ENCODE measurements at places on chromosomes 6 and 20.
A peak's percentile ranks its signal among the peaks of the same experiment; 100 is the strongest.

DNA sequence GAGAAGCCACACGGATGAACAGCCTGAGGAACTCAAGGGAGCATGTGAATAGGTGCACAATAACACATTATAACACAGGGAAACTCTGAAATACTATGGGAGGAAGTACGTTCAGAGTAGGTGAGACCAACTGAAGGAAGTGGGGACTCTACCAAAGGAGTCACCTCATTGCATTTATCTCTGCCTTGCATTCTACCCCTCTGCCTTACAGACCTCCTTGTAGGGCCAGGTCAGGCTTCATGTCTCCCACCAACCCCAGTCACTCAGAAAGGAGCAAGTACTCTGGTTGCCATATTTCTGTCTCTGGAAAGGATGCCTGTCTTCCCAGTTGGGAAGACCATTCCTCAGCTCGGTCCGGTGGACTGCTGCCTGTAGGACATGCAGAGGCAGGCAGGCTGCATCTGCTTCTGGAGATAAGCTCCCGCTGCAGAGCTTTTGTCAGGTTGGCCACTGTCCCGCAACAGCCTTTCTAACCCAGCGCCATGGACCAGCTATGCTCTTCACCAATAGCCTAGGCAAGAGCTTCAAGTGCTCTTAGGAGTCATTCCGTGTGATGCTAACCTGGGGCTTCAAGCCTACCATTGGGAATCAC lies 51.6 kb upstream of the ASIP start:
- no peak for DNase-seq

DNA sequence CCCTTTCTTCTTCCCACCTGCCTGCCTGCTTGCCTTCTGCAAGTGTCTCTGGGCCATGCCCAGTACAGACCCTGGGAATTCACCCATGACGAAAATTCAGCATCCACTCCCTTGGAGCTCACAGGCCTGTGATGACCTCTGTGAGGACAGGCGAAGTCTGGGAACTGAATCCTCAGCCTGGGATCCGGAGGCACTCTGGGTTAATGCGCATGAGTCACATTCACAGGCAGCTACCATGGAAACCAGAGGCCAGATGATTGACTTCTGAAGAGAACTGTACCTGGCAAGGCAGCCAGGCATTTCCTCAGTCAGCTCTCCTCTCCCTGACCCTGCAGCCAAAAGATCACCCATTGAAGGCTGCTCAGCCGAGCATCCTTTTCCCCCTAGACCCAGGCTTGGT lies 41.0 kb downstream of the SLC9A8 start:
- peak; percentile 58 for DNase-seq

DNA sequence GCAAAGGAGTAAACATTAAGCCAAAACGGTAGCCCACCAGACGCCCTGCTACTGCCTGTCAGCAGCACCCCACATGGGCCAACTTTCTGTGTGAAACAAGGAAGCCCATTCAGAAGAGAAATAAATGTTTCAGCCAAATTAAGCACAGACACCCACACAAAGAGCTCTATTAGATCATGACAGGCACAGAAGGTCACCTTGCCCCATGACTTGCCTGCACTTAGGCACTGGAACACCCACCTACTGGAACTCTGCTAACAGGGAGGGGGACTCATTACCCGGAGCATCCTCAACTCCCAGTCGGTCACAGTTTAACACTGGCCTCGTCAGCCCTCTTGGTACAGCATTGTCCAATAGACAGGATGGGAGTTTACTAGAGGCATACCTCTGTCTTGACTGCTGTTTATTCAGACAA lies 31.8 kb downstream of the GFOD1 start:
- DNase-seq = no peak

GRCh38 chr20:3172933-3173609 lies at the start of gene LZTS3:
Gene LZTS3 (minus strand): TSS chr20:3173549. CDS start chr20:3167163, 6,386 bp downstream.
- DNase-seq = peak; percentile 97

GRCh38 chr6:156720691-156721685 lies 56.2 kb upstream of the ARID1B start:
- peak; percentile 58 for DNase-seq

GRCh38 chr6:156250593-156250992 lies 526.6 kb upstream of the ARID1B start:
- no peak for DNase-seq

DNA sequence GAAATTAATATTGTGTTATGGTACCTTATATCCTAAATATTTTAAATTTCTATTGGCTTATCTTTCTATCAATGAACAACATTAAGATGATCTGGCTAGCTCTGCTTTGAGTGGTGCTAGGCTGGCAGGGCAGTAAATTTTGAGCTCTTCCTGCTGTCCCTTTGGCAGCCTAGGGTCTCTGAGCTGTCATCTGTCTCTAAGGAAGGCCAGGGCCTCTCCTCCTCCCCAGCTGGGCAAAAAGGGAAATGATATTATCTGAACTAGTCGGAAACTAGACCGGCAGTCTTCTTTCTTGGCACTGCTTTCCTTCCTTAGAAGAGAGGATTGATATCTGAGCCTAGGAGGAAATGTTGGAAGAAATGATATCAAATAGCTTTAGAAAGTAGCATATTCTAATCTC lies 176.7 kb upstream of the BTBD3 start:
- DNase-seq = no peak

DNA sequence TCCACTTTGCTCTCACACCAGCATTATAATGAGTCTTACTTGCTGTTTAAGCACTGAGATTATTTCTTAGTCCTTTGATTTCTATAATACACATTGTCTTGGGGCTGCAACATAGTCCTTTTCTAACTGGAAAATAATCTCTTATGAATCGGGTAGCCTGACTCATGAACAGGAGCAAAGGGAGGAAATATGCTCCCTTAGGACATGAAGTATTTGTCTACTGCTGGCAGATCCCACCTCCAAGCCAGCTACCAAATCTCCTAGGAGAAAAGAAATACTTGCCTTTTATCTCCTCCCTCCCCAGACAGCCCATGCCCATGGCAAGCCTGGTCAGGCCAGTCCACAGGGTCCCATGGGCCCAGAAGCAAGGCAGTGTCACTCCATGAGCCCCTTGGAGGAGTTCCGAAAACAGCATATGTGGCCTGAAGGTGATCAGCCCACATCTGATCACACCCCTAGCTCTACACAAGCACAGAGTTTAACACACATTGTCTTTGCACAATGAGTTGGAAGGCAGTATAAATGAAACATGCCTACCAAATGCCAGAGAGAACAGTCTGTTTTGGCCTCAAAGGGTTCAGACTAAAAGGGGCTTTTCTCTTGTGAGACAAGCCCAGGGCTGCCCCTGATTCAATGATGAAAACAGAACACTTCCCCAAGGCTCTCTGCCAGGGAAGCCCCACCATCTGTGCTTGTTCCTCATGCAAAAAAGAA lies 37.1 kb upstream of the SLC4A11 start:
- DNase-seq = no peak

- no peak for DNase-seq
These were observed 170.2 kb downstream of the SLC24A3 start for GRCh38 chr20:19382386-19383340.

GRCh38 chr6:114162691-114163347 lies 180.0 kb downstream of the HS3ST5 start:
- DNase-seq = no peak

- no peak for DNase-seq
These were observed 36.9 kb upstream of the EPB41L1 start for GRCh38 chr20:36117638-36118037.

DNA sequence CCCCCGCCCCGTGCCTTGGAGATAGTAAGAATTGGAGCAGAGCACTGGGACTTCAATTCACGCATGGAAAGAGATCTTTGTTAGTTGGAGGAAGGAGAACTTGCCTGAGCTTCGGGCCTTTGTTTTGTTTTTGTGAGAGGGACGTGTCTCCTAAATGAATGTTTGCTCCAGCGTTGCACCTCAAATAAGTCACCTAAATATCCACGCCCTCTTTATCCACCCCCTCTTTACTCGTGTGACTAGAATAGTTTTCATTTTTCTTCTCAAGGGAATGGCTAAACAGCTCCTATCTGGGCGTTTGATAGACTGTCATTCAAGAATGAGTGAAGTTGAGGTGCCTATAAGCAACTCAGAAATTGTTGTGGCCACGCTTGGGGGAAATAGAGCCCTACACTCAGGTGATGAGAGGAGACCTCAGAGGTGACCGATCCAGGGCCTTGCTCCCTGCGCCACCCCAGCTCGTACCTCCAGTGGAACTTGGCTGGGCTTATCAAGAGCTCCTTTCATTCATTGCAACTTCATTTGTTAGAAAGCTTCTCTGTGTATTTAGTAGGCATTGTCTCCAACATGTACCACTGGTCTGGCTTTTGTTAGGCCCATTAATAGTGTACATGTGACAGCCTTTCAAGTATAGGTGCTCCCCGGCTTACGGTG lies 861 bp downstream of the PCMTD2 start:
- DNase-seq = peak; percentile 42

DNA sequence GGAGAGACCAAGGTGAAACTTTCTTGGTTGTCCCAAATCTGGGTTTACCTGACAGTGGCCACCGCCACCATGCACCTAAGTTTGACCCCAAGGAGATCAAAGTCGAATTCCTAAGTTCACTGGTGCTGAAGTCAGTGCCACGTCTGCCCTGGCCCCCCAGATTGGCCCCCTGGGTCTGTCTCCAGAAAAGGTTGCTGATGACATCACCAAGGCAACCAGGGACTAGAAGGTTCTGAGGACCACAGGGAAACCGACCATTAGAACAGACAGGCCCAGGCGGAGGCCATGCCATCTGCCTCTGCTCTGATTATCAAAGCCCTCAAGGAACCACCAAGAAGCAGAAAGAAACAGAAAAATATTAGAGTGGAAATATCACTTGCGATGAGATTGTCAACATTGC lies 91.2 kb downstream of the DLL1 start:
- no peak for DNase-seq

- no peak for DNase-seq
These were observed 30.8 kb upstream of the SMLR1 start for GRCh38 chr6:130796313-130796905.

GRCh38 chr6:114039841-114040240 lies 68.9 kb upstream of the HDAC2 start:
- DNase-seq = no peak

GRCh38 chr20:53568351-53568750 lies 25.3 kb downstream of the ZNF217 start:
- DNase-seq = no peak

DNA sequence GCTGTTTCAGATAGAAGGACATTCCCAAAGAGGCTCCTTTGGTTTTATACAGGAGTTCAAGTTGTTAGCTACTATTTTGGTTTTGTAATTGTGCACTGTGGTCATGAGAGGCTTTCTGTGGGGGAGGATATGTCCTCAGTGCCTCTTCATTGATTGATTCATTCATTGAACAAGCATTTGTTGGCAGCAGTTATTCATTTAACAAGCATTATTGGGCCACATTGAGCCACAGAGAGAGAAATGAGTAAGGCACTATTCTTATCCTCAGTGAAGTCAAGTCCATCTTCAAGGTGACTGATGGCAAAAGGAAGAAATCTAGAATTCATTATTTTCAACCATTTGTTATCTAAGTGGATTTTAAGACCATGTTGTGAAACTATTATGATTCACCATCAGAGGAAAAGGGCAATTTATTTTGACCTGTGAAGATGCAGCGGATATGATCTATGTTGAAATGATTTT lies 697.2 kb upstream of the CITED2 start:
- no peak for DNase-seq

DNA sequence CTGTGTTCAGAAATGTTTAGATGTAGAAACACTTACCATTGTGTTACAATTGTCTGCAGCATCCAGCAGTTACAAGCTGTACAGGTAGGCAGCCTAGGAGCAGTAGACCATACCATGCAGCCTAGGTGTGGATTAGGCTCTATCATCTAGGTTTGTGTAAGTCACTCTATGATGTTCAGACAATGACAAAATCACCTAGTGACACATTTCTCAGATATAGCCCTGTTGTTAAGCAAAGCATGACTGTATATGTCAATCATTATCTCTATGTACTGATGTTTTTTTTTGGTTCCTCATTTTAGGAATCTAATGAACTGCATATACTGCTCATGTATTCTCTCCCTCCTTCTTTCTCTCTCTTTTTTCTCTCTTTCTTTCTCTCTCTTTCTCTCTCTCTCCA lies 22.2 kb downstream of the CST8 start:
- no peak for DNase-seq

GRCh38 chr20:20527661-20528060 lies 159.8 kb downstream of the INSM1 start:
- DNase-seq = no peak

- DNase-seq = peak; percentile 11
These were observed 251.0 kb upstream of the TCF21 start for GRCh38 chr6:133637874-133638273.

DNA sequence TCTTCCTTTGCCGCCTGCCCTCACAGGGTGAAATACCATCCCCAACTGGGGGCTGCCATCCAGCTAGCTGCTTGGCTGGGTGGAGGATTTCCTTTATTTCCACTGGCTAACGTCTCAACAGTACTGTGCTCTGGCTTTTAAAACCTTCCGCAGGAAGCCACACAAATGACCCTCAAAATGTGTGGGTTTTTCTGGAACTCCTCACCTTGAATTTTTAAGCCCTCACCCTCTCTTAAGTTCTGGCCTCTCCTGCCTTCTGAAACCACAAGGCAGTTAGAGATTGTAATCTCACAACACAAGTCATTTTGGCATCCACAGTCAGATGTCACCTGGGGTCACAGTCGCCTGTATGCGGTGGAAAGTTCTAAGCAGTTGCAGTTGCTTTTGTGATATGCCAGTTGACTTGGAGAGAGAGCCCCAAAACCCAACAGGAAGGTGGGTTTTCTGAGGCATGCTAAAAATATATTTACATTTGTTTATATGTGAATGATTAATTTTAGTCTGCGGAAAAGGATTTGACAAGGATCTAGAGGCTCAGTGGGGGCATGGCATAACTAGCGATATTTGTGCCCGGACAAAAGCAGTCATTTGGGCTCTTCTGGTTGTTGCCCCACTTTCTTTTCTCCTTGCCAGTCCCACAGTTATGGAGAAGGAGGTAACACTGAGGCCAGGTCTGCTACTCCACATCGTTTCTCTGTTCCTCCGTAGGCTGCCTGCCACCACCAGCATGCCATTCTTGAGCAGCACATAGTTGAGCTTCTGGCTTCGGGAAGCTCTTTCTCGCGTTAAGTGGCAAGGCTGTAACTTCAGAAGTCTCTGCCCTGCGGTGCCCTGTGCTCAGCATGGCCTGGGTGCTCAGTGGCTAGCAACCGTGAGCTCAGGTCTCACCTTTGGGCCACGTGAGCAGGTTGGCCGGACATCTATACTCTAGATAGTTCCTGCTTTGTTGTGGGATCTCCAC lies 335.3 kb downstream of the CD83 start:
- DNase-seq = no peak

DNA sequence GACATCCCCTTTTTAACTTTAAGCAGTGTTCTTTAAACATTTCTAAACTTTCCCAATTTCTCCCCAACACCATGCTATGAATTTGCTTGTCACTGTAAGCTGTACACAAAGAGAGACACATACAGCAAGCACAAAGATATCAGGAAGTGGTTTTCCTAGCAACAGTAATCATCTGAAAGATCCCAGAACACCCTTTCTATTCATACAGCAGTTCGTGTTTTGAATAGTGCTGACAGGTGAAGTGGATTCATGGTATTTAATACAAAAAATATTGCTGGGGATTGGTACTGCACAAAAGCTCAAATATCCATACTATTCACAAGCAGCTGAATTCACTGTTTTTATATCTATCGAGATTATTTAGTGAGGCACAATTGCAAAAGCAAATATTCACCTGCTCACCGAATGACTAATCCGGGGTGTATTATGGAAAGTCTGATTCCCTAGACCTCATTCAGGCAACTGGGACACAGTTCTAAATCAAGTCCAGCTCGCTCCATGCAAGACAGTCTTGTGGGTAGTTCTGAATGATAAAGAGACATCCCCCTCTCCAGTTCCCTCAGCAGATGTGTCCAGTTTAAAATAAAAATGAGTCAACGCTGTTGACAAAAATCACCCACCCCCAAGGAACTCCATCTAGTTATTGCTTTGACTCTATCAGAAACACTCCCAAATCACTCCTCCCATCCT lies 107.1 kb upstream of the TSHZ2 start:
- no peak for DNase-seq

Data from H7 (cell line).